ENCODE measurements at places on chromosomes 1 and 21.
A peak's percentile ranks its signal among the peaks of the same experiment; 100 is the strongest.

GRCh38 chr1:23123528-23123927 lies 45.1 kb downstream of the LUZP1 start:
- DNase-seq: no peak

DNA sequence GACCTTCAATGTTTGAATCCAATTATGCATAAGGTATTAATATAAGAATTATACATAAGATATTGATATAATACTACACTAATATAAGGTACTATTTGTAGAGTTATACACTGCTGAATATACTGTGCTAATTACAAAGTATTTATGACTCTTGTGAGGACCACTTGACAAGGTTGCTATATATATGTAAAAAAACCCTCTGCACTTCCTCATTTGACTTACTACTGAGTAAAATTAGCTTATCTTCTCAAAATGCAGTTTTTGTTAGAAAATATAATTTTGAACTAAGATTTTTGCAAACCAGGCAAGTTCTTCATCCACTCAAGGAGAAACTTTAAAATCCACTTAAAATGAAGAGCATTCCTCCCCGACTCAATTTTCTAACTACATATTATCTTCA lies 8.5 kb downstream of the SIKE1 start:
- DNase-seq: no peak

DNA sequence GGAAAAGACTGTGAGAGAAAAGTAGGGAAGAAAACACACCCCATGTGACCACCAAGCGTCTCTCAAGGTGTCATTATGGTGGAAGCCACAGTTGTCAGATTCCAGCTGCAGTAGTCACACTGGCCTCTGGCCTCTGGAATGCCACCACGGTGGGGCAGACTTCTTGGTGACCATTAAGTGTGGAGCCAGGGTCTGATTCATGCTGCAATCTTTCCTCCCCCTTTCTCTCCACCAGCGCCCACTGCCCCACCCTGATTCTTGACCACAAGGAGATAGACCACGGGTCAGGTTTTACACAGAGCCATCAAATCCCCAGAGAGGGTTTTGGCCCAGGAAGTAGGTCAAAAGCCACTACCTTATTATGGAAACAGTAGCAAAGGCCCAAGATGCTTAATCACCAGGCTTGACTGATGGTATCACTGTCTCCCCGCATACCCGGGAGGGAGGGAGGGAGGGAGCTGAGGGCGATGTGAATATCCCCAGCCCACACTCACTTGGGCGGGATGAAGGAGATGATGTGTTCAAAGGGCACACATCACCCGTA lies 52.7 kb upstream of the GRHL3 start:
- DNase-seq: no peak

DNA sequence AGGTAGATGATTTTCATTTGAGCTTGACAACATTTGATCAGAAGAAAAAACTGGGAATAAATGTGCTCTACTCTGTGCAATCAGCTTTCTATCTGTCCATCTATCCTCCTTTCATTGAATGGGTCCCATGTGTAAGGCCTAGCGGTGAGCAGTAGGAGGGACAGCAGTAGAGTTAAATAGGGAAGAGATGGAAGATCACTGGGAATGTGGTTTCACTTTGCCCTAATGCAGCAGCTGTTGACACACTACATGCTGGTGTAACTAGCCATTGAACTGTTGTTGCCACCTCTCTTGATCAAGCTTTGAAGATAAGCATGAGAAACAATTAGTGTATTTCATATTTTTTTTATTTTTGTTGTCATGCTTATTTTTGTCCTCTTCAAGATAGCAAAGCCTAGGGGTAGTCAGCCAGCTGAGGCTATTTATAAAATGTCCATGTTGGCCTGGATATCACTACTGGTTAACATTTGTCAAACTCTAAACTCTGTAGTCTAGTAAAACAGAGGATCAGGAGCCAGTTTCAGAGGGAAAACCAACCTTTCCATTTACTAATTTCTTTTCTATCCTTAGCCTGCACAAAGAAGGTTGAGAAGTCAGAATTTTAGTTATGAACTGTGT lies 41.9 kb downstream of the CACNA1E start:
- DNase-seq: no peak

DNA sequence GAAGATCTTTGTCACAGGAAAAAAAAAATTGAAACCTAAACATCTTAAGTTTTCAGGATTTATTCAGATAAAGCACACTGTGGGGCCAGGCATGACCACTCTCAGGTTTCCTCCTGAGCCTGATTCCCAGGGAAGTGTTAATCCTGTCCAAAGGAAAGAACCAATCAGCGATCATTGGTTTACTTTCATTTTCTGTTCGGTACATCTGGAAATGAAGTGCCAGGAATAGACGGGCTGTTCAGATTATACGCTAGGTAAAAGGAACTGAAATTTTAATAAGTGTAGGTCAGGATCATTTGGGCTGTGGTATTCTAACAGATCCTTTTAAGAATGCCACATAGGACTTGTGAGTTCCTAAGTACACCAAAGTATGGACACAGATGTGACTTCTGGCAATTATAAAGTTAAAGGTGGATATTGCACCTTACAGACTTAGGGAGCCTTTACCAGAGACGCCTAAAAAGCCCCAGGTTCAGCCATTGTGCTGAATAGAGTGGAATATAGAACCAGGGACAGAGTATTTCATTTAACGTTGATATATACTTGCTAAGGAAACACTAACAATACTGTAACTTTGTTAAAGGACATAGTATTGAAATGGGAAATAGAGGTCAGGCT lies 9.3 kb upstream of the CACYBP start:
- DNase-seq: peak; percentile 22

GRCh38 chr1:203671521-203672278 lies 45.1 kb downstream of the ATP2B4 start:
- DNase-seq: no peak

DNA sequence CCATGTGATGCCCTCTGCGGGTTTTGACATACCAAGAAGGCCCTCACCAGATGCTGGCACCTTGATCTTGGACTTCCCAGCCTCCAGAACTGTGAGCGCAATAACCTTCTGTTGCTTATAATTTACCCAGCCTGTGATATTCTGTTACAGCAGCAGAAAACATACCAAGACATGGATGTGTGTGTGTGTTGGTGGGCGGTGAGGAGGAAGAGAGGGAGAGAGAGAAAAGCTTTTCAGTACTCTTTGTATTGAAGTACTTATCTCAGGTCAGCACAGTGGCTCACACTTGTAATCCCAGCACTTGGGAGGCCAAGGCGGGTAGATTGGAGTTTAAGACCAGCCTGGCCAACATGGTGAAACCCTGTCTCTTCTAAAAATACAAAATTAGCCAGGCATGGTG lies 23.1 kb downstream of the TRAPPC10 start:
- DNase-seq: no peak

- no peak for DNase-seq
These were observed 57.9 kb upstream of the LGALS8 start for GRCh38 chr1:236465959-236466303.

DNA sequence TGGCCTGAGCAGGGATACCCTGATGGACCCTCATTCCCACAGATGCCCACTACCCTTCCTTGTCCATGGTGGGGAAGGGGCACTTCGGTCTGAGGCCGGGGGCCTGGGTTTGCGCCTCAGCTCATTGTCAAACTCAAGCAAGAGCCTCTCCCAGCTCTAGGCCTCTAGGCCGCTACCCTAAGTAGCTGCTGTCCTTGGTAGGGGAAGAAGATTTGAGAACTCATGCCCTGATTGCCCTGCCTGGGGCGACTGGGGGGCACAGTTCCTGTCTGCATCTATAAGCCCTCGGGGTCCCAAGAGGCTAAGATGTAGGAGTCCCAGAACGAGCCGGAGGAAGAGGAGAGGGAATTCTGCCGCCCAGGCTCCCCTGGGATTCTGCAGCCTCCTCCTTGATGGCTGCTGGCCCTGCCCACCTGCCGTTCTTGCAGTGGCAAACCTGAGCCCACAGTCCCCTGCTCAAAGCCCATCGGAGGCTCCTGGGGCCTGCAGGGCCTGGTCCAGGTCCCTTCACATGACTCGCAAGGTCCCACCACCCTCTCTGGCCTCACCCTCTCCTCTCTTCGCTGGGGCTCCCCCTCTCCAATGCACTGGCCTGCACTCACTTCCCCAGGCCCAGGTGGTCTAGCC lies 20.4 kb upstream of the CASZ1 start:
- no peak for DNase-seq

GRCh38 chr1:230159580-230159979 lies 92.5 kb downstream of the GALNT2 start:
- no peak for DNase-seq

DNA sequence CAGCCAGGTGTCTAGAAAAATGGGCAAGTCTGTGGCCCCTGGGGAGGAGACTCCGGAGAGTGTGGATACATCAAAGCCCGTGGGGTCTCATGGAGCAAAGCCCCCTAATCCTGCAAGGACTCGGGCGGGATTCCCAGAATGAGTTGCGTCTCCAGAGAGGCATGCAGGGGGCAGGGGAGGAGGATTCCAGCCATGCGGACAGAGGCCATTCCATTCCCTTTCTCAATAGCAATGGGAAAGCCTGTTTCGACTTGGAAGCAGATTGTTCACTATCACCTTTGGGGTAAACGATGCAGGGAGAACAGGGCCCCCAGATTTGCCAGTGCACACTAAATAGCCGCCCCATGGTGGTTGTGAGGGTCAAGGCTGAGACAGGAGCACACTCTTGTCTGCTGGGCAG lies 15.4 kb upstream of the PRDM15 start:
- no peak for DNase-seq

DNA sequence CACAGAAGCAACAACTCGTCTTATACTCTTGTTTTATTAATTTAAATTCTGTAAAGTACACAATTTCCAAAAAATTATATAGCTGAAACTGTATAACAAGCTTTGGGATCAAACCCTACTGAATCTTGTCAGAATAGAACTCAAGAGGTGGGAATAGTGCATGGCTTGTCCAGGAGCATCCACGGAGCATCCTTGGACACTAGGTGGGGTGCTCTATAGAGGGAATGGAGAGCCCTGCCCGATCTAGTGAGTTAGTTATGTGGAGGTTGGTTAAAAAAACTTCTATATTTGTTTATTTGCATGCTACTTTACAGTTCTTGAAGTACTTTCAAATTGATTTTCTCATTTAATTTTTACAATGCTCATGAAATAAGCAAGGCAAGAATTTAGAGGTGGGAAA lies 28.3 kb downstream of the ROR1 start:
- no peak for DNase-seq

DNA sequence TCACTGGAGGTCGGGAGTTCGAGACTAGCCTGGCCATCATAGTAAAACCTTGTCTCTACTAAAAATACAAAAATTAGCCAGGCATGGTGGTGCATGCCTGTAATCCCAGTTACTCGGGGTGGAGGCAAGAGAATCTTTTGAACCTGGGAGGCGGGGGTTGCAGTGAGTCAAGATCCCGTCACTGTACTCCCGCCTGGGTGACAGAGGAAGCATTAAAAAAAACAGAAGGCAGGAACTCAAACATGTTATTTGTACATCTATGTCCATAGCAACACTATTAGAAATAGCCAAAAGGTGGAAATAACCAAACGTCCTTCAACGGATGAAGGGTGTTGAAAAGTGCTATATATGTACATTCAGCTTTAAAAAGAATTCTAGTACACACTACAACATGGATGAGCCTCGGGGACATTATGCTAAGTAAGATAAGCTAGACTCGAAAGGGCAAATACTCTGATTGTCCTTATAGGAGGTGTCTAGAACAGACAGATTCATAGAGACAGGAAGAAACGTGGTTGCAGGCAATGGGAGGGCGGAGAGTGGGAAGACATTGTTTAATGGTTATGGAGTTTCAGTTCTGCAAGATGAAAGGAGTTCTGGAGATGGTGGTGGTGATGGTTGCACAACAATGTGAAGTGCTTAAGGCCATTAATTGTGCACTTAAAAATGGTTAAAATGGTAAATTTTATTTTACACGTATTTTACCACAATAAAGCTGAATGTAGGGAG lies 19.2 kb downstream of the NLRP3 start:
- no peak for DNase-seq

DNA sequence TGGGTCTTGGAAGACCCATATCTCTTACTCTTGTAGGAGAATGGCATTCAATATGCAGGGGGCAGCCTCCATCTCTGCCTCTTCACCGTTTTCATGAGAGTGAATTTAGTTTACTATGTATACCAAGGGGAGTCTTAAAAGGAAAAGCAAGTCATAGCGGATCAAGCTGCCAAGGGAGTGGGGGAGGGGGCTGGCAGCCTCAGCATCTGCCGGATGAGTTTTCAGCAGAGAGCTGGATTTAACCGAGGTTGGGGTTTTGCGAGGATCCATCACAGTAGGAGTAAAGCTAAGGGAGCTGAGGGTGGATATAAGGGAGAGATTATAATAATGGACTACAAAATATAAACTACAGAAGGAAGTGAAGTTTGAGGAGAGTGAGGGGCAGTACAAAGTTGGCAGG lies 9.9 kb downstream of the CD160 start:
- DNase-seq: no peak

GRCh38 chr1:208641579-208642280 lies 397.5 kb upstream of the PLXNA2 start:
- DNase-seq: no peak

GRCh38 chr21:39006571-39007311 lies 176.5 kb downstream of the PSMG1 start:
- DNase-seq: no peak

- no peak for DNase-seq
These were observed 96.0 kb downstream of the PGBD5 start for GRCh38 chr1:230330157-230330556.

DNA sequence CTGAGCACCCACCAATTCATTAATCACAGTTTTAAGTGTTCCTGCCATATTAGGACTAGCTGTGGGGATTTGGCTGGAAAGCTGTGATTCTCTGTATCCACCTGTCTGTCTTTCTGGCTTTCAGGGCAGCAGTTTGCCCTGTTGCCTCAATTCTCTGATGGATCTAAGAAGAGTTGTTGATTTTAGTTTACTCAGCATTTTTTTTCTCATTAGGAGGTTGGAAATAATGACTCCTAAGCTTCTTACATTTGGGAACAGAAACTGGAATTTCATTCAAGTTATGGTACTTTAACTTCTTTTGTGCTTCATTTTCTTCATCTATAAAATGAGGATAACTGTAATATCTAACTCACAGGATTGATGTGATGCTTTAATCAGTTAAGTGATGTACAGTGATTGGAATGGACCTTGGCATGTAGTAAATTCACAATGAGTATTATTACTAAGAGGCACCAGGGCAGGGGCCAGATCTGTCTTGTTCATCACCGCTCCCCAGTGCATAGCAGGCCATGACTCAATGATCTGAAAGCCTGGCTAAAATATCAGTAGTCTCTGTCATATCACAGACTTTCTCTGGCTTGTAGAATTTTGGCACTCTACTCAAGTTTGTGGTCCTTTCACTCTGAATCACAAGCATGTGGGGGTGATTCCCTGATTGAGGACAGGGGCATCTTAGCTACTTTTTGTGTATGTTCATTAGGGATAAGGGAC lies 51.4 kb upstream of the GREM2 start:
- DNase-seq: no peak

All from DMS153 (cell line).